ENCODE measurements at places on chromosomes 3 and 15.
A peak's percentile ranks its signal among the peaks of the same experiment; 100 is the strongest.

- DNase-seq = no peak
Observed at GRCh38 chr3:190644766-190645165, 130.9 kb downstream of the IL1RAP start.

- DNase-seq = no peak
Observed at GRCh38 chr3:168088106-168088720, 7.5 kb downstream of the GOLIM4 start.

GRCh38 chr15:76006136-76006778 is 6.0 kb downstream of the NRG4 start:
- DNase-seq = no peak

DNA sequence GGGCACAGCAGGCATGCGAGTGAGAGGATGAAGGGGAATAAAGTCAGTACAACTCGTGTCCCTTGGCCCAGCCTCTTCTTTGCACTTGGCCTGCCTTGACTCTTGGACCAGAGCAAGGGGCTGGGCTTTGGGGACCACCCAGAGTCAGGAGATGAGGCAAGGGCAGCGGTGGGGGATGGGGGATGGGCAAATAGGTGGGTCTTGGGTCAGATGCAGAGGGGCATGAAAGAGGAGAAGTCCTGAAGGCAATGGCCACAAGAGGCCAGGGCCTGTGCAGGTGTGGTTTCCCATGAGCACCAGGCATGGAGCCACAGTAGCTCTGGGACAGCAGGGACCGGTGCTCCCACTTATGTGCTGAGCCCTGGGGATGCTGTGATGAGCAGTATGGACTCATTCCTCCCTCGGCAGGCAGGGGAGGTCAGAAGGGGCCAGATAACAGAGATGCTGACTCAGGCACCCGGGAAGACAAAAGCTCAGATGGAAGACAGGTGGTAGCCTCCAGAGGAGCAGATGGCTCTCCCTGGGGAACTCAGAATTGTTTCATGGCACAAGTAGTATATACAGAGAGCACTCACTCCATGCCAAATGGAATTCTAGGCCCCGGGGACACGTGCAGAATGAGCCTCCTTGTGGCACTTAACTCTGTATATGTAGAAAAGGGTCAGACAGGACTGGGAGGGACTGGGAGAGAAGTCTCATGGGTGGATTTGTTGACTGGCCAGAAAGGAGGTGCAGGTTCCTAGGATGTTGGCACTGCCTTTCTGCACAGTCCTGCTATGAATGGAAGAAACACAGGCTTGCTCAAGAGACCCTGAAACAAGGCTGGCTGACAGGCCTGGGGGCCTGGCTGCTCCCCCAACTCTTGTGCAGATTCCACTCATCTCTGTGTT is 14.3 kb downstream of the ZBTB47 start:
- no peak for DNase-seq

DNA sequence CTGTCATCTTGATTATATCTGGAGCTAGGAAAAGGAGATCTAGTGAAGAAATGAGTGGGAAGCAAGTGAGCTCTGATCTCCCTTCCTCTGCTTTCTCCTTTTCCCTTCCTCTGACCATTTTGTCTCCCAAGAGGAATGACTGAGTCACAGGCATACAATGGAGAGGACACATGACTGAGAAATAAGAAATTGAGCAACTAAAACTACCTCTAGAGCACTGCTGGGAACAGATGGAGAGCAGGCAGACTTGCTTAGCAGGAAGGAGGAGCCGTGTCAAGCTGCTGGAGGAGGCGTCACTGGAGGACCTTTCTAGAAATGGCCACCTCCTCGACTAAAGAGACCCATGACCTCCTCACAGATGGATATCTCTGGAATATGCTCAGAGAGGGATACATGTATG is 66.9 kb upstream of the MYO5C start:
- no peak for DNase-seq

- no peak for DNase-seq
Observed at GRCh38 chr3:65174713-65175112, 486.9 kb upstream of the ADAMTS9 start.

DNA sequence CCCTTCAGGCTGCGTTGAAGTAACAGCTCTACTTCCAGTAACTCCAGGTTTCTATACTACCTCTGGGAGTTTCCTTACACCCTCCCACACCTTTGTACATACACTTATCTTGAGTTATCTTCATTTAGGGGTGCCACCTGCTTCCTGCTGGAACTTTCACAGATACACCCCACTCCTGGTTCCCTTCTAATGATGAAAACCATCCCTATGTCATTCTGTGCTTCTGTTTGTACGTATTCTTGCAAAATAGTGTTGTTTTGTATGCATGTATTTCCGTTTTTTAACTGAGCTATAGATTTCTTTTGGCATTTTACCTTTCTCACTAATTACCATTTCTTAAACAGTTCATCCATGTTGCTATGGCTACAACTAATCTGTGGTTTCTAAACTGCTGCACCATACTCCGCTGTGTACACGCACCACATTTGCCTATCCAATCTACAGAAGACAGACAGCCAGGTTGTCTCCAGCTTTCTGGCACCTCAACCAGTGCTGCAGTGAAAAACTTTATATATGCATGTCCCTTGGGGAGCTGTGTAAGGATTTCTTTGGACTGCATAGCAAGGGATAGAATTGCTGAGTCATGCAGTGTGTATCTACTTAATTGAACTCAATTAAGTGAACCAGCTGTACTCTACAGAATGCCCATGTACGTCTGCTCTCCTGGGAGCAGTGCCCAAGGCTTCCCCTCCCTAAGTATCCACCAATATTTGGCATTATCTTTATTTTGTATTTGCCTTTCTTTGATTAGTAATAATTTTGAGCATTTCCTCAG is 61.4 kb upstream of the ST8SIA2 start:
- DNase-seq = no peak

- DNase-seq = peak; percentile 33
Observed at GRCh38 chr15:100174904-100175275, 166.9 kb downstream of the ADAMTS17 start.

- no peak for DNase-seq
Observed at GRCh38 chr3:124147946-124148345, 156.0 kb upstream of the ROPN1 start.

DNA sequence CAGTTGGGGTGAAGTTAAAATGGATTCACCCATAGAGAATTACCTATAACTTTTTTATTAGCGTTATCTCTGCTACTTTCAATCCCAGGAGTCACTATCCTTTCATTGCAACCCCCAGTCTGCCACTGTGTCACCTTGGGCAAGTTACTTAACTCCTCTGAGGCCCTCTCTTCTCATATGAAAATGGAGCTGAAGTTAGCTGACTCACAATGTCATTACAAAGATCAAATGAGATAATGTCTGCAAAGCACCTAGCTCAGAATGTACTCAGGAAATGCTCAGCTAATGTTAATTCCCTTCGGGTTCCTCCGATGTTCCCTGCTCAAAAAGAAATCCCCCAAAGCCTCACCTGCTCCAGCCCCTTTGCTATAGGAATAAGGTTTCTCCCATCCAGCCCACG is 50.0 kb downstream of the TRIM42 start:
- DNase-seq = no peak

- DNase-seq = no peak
Observed at GRCh38 chr15:99109555-99110021, 4.7 kb downstream of the SYNM start.

DNA sequence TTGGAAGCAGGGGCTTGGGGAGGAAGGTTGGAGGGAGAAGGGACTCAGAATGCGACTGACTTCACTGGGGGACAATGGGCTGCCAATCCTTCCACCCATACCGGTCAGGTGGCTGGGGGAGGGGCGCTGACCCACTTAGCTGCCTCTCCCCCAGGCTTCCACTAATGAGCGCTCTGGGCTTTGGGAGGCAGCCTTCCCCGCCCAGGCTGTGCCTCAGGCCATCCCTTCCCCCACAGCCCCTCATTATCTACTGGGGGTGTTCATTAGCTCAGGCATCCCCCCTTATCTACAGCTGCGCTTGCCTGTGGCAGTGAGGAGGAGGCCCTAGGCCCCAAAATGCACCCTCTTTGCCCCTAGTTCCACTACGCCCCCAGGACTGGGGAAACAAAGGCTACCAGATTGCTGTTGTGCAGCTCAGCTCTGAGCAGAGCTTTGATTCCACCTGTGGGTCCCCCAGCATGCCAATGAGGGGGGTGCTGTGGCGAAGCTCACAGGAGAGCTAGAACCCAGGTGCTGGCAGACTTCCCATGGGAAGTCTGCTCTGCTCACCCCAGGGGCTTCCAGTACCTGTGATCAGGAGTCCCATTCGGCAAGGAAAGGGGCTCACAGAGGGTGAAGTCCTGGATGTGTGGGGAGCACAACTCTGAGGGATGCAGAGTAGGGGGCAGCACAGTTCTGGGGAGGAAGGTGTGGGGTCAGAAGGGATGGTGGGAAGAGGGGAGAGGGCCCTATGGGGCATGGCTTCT is 29.4 kb upstream of the SEMA3F start:
- no peak for DNase-seq

- DNase-seq = no peak
Observed at GRCh38 chr15:65060641-65061397, 7.0 kb downstream of the RASL12 start.

DNA sequence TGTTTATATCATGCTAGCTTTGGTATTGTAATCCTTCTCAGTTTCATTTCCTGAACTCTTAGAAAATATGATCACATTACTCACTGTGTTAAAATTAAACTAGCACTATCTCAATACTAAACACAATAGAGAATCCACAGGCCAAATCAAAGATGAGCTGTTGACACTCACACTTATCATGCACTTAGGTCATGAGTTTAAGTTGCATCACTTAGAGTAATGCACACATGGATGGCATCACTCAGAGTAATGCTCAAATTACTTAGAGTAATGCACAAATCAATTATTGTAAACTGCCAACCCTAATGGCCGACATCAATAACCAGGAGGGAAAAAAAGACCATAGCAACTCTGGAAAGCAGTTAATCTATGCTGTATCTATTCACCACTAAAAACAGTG is 40.0 kb upstream of the MCF2L2 start:
- no peak for DNase-seq

DNA sequence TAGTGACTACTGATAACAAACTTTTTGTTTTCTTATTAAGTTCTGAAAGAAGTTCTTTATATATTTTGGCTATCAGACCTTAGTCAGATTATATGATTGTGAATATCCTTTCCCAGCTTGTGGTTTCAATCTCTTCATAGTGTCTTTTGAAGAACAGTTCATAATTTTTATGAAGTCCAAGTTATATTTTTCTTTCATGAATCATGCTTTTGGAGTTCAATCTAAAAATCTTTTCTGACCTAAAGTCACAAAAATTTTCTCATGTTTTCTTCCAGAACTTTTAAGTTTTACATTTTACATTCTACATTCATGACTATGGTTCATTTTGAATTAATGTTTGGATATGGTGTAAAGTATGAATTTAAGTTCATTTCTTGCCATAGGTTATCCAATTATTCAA is 34.2 kb upstream of the OCA2 start:
- no peak for DNase-seq

- no peak for DNase-seq
Observed at GRCh38 chr3:101200461-101200860, 119.9 kb downstream of the IMPG2 start.

GRCh38 chr3:143975554-143976152 is 4.0 kb downstream of the DIPK2A start:
- no peak for DNase-seq

GRCh38 chr3:66642019-66642418 is 141.2 kb upstream of the LRIG1 start:
- no peak for DNase-seq

GRCh38 chr3:177800561-177800960 is 603.3 kb upstream of the TBL1XR1 start:
- DNase-seq = no peak

- DNase-seq = no peak
Observed at GRCh38 chr15:92670621-92671020, 15.0 kb upstream of the FAM174B start.

GRCh38 chr15:89774492-89774891 is 1.6 kb upstream of the MESP2 start:
- no peak for DNase-seq

GRCh38 chr3:174958671-174959328 is 99.7 kb downstream of the NAALADL2 start:
- no peak for DNase-seq

DNA sequence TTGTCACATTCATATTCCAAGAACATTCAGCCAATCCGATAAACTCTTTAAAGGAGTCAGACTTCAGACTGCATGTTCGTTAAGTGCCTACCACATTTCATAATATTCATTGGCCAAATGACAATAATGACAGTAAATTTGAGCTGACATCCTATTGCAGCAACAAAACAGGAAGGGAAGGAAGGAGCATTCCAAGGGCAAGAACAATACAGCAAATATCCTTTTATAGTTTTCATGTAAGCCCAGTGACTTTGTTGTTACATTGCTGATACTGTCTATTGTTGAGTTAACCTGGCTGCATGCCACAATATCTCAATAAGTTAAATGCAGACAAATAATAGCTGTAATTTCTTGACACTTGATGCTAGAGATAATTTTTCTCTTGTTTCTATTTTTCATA is 16.4 kb upstream of the CBLB start:
- no peak for DNase-seq

DNA sequence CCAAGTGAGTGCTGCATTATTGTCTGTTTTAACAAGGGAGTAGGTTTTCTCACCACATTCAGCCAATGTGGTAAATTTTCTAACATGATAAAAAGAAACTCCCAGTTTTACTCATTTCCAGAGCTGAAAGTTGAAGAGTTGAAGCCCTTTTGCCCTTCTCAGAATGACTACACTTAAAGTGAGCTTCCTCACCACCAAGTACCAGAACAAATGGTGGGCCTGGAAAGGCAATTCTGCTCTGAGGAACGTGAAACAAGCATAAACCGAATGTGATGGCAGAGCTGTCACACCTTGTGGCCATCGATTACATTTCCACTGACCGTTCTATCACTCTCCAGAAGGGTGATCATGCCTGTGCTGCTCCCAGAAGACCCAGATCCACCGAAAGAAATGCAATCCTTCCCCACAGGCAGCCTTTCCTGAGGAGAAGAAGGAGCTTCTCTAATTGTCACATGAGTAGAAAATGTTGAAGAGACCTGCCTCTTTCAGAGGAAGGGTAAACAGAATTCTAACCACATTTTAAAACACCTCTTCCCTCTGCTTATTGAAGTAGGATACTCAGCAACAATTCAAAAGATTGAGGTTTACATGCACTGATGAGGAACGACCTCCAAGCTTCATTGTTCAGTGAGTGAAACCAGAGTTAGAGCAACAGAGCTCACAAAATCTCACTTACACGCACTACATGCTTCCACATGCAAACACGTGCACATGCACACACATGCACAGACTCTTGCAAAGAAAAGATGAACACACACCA is 21.4 kb upstream of the CCR9 start:
- no peak for DNase-seq

DNA sequence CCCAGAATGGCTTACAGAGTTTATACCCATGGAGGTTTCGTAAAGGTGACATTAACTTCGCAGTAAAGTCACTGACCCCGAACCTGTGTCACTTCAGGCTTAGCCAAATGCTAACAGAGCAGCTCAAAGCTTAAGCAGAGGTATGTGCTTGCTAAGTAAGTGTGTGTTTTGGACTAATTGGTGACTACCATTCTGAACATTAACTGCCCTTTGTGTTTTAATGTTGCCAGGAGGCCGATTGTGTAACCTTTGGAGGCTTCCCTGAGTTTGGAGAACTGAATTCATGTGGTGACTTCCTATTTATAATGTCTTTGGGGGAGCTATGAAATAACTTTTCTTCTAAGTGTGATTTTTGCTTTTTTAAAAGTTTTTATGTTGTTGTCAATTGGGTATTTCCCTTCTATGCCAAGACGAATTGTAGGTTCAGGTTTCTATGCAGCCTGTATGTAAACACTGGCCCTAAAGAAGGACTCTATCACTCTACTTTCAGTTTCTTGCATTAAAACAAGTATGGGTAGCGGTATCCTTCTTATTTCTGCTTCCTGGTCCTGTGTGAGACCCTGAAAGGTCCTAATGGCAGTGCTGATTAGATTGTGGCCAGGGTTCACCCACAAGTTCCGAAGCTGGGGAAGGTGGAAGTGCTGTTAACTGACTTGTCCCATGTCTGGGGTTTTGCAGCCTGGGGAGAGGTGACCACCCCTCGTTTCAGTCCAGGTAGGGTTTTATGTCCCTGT is 86.3 kb downstream of the IGF1R start:
- no peak for DNase-seq

All from RWPE2 (cell line).